ENCODE measurements at places on chromosomes 1 and 21.

GRCh38 chr1:111133866-111134265 is 6.0 kb downstream of the DRAM2 start:
- no peak for DNase-seq

- no peak for DNase-seq
These were observed 357.4 kb downstream of the LMO4 start for GRCh38 chr1:87686136-87686495.

GRCh38 chr1:160084771-160085321 is 3.5 kb downstream of the KCNJ9 start:
- DNase-seq: no peak

GRCh38 chr1:7278827-7279765 is 492.0 kb upstream of the VAMP3 start:
- DNase-seq: no peak

- no peak for DNase-seq
These were observed 191.3 kb upstream of the LMO4 start for GRCh38 chr1:87137342-87137739.

- DNase-seq: no peak
These were observed 7.7 kb downstream of the PADI1 start for GRCh38 chr1:17212487-17213121.

DNA sequence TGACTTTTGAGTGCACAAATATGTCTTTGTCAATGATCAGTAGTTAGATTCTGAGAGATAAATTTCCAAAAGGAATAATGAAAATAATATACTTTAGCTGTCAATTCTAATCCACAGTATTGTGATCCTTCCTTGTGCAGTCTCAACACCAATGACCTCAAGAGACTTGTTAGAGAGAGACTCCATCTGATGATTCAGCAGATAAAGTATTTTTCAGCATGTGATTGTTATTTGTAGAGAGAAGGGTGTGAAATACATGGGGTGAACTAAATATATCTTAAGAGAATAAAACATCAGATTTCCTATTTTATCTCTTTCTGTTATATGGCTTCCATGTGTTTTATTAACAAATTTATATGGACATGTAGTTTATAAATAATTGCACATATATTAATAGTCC is 5.9 kb upstream of the ZNF124 start:
- no peak for DNase-seq

GRCh38 chr1:236075848-236076247 is 11.0 kb upstream of the NID1 start:
- DNase-seq: no peak

- DNase-seq: no peak
These were observed 32.9 kb downstream of the CLIC6 start for GRCh38 chr21:34701726-34702125.

DNA sequence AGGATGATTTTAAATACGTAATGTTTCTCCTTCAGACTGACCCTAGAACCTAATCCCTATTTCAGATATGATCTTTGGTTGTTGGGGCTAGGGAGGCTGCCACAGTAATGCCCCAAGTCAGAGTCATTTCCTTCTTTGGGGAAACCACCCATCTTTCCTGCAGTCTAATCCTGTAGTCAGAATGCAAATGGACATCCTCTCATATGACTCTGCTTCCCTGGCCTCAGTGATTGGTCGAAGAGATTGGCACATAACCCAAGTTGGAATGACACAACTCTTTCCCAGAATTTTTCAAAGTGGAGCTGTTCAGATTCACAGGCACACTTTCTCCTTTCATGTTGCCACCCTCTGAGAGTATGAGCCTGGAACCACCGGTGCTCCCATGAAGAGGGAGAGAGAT is 58.8 kb upstream of the ZNF644 start:
- DNase-seq: no peak

DNA sequence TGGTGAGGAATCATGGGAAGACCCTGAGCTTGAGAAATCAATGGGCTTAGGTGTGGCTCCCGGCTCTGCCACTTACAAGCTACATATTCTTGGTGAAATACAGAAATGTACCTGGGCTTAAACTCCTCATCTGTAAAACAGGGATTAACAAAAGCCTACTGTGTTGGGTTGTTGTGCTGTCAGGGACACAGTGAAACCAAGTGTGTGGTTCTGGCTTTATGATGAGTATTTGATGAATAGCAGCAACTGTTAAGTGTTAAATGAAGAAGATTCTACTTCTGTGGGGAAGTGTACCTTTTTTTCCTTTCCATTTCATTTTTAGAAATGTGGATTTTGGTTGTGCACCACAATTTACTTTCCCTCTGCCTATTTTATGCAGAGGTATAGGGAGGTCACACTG is 41.1 kb upstream of the DUSP10 start:
- no peak for DNase-seq

- no peak for DNase-seq
These were observed 50.5 kb upstream of the GADD45A start for GRCh38 chr1:67634396-67634935.

- DNase-seq: no peak
These were observed 10.7 kb downstream of the NEGR1 start for GRCh38 chr1:72271555-72272085.

DNA sequence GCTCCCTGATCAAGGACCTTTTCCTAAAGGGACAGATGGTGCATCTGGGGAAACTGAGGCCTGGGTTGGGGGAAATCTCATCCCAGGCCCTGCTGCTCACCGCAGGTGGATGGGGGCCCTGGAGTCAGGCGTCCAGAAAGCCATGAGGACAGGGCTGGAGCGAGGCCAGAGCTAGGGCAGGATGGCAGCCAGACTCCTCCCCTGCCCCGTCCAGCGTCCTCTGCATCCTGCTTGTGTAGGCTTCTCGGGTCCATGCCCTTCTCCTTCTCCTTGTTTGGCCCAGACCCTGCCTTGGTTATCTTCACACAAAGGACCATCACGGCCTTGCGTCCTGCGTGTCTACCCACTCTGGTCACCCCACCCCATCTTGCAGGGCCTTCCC is 43.0 kb downstream of the TRIM11 start:
- no peak for DNase-seq

DNA sequence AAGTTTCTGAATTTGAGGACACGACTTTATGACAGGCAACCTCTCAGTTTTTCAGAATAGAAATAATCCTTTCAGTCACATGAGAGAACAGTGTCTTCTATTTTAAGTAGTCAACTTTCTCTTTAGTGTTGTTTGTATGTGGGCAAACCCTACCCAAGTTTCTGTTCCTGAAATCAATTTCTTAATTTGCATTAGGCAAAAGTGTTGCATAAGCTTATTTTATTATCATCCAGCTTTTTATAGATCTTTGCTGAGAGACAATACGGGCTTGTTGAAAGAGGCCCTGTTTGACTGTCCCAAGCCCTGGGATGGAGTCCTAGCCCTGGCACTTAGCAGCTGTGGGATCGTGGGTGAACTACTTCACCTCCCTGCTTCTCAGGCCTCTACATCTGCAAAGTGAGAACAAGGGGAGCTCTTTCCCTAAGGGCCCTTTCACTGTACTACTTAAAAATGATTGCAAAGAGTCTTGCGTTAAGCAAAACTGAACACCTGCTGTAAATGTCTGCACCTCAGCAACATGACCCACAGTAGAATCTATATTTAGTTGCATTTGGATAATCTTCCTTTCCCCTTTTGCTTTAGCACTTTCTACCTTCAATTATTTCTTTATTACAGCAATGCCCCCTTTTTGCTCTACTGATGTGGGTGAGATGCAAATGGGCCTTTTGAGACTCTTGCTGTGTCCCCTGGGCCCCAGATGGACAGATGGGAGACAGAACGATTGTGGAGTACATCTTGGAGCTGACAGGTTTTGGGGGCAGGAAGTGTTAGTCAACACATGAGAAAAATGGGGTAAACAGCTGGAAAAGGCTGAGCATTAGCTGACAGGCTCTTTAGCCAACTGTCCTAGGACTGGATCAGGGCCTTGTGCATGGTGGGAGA is 41.0 kb upstream of the SCAF4 start:
- no peak for DNase-seq

DNA sequence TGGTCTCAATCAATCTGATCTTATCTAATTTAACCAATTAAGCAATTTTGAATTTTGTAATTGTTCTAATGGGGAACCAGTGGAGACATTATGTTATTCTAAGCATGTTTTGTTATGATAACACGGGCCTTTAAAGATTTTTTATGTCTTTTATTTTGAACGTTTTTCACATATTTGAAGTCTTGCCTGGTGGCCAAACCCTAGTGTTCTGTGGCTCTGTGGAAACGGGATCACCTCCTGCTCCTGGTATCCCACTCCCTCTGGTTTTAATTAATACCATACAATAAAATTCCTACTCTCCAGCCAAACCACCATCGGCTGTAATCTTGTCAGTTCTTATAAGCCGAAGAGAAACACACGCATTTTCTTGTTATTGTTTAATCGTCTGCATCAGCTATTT is 22.9 kb upstream of the LMO4 start:
- no peak for DNase-seq

DNA sequence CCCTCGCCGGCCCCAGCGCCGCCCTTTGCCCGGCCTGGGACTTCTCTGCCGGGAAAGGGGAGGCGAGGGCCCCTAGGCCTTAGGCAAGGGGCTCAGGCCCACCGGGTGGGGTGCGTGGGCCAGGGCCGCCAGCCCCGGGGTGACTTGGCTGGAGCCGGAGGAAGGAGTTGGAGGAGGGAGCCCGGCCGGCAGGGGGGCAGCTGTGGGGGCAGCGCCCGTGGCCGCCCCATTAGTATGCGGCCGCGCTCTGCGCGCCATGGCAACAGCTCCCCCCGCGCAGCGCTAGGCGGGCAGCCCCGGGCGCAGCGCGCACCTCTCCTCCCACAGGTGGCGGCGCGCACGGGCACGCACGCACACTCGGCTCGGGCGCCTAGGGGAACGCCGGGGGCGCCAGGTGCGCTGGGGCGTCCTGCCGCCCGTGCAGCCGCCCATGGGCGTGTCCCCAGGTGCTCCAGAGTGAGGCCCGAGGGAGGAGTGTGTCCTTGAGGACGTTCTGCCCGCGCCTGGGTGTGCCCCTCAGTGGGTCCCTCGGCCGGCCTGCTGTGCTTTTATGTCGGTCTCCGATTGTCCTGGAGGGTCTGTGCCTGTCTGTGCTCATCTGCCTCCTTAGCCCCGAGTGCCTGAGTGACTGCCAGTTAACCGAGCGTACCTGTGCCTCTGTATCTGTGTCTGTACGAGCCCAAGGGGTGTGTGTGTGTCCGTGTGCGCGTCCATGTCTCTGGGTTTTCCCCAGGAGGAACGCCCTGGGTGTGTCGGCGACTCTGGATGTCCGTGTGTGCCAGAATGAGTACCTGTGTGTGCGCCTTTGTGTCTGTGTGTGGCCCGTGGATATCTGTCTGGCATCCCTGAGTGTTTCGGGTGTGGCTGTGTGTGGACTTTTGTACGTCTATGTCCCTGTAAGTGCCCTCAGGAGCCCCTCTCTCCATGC is 38.2 kb upstream of the WASF2 start:
- DNase-seq: peak; percentile 45

- DNase-seq: no peak
These were observed 37.7 kb downstream of the RRP1 start for GRCh38 chr21:43827015-43827611.

DNA sequence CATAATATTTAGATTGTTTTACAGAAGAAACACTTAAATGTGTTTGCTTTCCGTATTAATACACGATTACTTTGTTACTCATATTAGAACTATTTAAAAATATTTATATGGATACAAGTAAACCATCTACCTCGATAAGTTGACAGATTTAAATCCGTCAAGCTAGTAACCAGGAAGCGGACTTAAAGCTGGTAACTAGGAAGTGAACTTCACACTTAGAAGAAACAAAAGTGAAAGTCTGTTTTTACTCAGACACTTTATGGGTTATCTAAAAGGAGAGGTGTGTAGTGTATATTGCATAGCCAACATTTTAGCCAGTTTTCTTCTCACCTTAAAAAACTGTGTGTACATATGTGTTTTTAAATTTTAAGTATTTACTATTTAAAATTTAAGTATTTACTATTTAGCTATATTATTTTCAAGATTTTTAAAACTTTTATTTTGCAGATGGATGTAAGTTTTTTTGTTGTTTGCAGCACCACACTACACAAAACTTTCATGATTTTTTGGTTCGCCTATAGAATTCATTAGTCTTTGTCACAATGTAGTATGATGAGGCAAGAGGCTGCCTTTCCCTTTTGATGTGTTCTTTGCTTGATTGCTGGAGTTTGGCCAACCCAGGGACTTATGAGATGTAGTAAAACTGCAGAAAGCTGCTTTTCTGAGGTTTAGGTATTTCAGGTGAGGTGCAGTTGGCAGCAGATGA is 2.7 kb downstream of the USP25 start:
- DNase-seq: no peak

- DNase-seq: no peak
These were observed 21.8 kb downstream of the PPT1 start for GRCh38 chr1:40075266-40075665.

DNA sequence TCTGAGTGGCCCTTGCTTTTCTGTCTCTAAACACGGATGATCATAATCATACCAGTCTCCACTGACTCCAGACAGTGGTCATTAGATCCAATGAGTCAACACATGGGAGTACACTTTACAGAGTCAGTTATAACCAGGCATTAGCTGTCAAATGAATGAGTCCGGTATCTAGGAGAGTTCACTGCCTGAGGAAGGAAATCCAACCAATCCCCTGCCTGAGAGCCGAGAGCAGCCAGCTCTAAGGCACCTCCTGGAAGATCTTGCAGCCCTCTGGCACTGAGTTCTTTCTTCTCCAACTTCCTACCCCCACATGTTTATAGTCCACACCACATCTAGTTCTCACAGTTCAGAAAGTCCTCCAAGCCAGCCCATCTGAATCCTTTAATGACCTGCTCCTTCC is 29.4 kb upstream of the RBM15 start:
- DNase-seq: no peak

DNA sequence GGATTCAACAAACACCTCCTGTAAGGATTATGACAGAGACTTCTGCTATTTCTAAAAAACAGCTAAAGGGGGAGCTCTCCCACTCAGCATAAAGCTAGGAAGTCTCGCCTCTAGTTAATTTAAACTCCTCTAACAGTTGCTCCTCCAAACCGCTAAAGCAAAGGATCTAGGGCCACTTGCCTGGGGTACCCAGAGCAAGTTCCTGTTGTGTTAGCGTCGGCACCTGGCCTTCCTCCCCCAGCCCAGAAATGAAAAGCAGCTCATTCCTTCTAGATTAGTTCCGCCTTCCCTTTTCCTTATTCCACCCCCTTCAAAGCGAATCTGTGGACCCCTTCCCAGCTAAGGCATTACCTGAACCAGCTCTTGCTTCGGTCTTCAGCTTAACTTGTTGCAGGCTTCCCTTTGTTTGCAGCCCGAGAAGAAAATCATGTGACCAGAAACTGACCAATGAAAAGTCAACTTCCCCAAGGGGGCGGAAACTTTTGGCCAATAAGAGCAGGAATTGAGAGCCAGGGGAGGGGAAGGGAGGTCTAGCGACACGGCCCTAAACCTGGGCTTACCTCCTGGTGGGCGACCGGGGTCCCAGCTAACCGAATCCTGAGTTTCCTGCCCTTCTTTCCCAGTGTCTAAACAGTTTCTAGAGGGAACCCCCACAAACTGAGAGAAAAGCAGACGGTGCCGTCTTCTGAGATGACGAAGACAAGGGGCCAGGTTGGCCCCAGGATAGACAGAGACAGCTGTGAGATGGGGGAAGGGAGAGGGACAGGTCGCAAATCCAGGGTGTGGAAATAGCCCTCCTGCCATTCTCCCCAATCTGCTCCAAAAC is at the start of gene PBXIP1:
PBXIP1 (minus strand) TSS at position 382 of the 826 bp plus-strand sequence. CDS start 2,378 bp downstream, outside the sequence.
- peak; percentile 63 for DNase-seq

GRCh38 chr1:99577313-99577712 is 68.6 kb upstream of the PALMD start:
- DNase-seq: no peak

- peak; percentile 37 for DNase-seq
These were observed 2.8 kb upstream of the IGSF8 start for GRCh38 chr1:160101037-160101716.

GRCh38 chr1:109935451-109935900 is 24.8 kb downstream of the CSF1 start:
- DNase-seq: no peak

Data from activated CD4-positive, CD25-positive, alpha-beta regulatory T cell (primary cell).